OCI-M1 (cell line): ENCODE measurements at places on chromosomes 6 and 20.

- peak; percentile 21 for DNase-seq
Measured at GRCh38 chr6:49333345-49334125, 129.5 kb downstream of the MMUT start.

- DNase-seq, result no peak
Measured at GRCh38 chr20:58716476-58717277, 24.1 kb downstream of the NPEPL1 start.

DNA sequence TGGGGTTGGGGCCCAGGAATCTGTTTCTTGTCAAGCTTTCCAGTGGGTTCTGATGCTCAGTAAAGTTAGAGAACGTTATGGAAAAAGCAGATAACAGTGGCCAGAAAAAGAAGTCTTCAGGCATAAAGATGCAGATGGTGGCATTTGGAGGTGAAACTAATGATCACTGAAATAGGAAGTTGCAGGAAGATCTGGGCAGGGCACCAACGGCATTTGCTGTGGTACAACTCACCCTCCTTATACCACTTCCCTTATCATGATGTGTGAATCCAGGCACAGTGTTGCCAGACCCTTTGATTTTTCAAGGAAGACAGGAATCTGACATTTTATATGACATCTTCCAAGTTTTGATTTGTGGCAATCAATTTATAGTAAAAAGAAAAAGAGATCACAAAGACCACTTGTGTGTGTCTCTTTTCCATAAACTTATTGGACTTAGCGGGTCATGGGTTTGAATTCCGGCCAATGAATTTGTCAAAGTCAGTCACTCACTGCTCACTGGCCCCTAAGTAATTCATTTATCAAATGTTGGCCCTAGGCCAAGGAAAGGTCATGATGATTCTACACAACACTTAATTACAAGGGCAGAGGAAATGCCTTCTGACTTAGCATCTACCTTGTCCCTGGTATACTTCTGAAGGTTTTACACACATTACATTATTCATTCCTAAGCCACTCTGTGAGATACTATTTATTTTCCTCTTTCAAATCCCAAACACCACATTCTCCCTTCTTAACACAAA is 37.6 kb downstream of the LAMP5 start:
- no peak for DNase-seq

DNA sequence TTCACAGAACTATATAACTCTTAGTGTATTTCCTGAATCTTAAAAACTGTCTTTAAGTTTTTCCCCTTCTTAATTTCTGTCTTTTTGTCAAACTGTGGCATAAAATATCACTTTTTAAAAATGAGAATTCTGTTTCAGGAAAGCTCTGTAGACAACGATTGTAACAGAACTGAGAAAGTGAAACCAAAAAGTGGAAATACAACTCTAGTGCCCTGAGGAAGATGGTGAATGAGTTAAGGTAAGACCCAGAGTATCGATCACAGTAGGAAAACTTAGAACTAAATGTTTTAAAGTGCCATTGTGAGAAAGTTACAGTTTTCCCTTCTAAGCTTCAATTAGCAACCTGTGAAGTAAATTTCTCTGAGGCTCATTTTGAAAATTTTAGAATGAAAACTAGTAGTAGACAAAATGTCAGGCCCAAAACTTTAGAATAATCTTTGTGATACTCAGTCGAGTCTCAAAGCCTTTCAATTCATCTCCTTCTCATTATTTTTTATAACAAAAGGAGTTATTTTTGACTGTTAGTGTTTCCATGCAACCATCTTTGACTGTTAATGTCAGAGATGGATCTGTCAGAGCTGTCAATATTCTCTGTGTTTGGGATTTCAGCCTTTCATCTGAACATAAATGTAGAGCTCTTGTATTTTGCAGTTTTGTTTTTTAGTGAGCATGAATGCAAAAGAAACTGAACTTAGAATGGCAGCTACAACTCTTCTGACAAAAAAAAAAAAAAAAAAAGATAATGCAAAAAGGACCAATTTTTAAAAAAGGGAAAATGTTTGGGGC is 19.0 kb upstream of the TRDN start:
- DNase-seq, result peak; percentile 86

DNA sequence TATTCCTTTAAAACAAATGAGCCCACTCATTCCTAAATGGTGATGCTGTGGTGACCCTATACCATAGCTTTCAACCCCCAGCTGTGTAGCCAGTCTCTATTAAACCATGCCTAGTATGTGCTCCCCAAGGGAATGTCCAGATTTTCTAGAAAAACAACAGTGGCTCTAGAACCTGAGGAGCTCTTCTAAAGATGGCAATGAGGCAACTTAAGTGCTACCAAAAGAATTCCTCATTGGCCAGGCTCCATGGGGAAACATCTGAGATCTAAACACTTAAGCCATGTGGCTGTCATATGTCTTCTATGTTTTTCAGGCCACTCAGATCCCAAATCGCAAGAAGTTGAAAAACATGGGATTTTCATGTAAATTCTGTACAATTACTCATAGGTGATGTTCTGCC is 191.0 kb downstream of the TPBG start:
- DNase-seq, result no peak

- DNase-seq, result peak; percentile 64
Measured at GRCh38 chr20:46681032-46681854, 8.0 kb downstream of the TP53RK start.

DNA sequence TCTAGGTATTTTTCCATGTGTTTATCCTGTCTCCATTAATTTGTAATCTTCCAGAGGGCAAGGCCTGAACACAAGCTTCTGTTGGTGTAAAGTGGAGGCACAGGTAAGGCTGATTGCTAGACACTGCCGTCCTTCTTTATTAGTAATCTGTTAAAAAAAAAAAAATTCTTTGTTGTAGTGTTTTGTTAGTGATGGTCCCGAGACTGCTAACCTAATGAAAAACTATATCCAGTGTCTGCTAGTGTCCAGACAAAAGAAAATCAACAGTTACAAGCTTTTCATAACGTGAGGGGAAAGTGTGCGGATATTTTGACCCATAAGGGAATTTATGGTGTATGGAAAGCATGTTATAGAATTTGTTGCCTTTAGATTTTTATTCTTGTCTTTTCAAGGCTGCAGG is 4.2 kb upstream of the HIVEP1 start:
- no peak for DNase-seq

DNA sequence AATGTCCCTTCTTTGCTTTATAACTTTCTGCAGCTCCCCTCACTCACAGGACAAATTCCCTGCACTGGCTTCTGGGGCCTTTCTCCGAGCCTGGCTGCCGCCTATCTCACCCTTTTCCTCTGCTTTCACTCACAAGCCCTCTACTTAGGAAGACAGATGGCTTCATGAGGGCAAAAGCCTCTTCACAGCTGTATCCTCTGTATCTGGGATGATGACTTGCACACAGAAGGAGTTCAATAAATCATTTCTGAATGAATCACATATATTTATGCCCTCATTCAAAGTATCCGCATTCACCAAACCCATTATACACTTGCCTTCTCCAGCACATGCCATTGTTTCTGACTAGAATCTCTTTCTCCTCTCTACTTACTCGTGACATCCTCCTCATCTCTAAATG is 159.0 kb upstream of the RIPOR2 start:
- DNase-seq, result no peak

DNA sequence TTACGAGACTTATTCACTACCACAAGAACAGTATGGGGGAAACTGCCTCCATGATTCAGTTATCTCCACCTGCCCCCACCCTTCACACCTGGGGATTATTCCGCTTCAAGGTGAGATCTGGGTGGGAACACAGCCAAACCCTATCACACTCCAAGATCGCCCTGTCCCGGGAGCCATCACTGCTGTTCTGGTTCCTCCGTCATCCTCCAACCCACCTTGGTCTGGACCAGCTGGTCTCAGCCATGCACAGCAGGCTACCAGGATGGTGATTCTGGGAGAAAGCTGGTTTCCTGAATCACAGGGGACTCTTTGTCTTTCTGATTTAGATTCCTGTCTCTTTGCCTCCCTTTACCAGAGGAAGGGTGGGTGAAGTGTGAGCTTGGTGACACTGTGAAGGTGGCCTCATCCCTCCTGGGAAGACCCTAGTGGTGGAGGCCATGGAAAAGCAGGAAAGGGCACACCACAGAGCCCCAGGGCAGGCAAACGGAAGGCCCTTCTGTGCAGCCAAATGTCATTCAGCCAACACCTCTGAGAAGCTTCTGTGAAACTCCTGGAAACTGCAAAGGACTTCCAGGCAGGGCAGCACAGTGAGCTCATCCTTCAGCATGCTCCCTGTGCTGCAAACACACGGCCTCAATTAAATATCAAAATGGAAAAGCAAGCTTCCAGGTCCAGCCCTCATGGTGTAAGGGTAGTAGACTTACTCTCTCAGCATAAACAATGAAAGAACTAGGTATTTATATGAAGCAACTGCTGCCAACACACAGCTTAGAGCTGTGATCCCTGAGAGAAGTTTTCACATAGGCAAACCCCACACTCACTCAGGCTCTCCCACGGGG is 169.8 kb downstream of the ANKRD60 start:
- no peak for DNase-seq

GRCh38 chr6:47453372-47453936 is 24.1 kb upstream of the CD2AP start:
- no peak for DNase-seq

- peak; percentile 97 for DNase-seq
Measured at GRCh38 chr6:52286798-52287432, 2.4 kb upstream of the MCM3 start.

DNA sequence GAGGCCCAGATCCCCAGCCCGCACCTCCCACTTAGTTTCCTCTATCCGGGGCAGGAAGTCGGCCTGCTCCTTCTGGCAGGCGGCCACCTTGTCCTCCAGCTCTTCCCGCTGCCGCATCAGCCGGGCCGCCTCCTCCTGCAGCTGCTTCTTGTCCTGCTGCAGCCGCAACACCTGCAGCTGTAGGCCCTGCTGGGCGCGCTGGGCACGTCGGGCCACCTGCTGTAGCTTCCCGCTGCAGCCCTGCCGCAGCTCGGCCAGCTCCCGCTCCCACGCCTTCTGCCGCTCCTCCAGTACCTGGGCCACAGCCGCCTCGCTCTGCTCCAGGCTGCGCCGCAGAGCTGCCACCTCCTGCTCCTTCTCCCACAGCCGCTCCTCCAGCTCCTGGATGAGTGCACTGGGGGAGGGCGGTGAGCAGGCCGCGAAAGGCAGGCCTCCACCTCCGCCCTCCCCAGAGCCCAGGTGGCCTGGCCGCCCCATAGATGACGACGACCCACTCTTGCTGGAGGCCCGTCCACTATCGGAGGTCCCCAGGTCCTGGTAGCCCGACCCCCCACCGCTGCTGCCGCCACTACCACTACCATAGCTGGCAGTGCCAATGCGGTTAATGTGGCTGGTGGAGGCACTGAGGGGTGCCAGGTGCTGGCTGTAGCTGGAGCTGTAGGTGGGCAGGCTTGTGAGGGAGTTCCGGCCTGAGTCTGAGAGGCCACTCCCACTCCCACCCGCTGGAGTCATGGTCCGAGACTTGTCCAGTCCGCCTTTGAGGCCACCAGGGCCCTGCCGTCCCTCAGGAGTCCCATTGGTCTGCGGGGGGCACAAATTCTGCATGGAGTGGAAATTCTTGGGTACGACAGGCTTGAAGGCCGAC is 6.0 kb upstream of the FASTKD5 start:
- no peak for DNase-seq

- no peak for DNase-seq
Measured at GRCh38 chr20:32967961-32968457, 36.2 kb downstream of the SUN5 start.

DNA sequence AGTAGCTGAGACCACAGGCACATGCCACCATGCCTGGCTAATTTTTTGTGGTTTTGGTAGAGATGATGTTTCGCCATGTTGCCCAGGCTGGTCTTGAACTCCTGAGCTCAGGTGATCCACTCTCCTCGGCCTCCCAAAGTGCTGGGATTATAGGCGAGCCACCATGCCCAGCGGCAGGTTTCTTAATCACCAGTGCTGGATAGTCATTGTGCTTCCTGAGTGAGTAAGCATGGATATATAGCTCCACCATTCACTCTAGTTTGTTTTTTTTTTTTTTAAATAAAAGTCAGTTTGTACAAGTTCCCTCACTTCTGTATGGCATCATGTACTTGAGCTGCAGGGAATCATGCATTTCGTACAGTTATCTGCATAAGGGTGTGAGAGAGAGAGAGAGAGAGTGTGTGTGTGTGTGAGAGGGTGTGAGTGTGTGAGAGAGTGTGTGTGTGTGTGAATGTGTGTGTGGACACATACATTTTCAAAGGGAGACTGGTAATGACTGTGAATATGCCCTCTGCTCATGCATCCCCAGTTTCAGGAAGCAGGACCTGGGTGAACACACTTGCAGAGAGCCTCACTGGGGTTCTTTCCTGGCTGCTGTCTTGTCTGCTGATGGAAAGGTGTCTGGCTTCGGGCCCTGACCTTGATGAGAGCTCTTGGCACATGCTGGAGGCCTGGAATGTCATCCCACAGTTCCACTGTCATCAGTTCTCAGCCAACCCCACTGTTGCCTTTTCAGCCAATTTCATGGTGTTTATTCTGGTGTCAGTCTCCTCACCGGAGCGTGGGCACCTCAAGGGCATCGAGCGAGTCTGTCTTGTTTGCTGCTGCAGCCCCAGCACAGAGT is 65.0 kb upstream of the XRN2 start:
- no peak for DNase-seq

DNA sequence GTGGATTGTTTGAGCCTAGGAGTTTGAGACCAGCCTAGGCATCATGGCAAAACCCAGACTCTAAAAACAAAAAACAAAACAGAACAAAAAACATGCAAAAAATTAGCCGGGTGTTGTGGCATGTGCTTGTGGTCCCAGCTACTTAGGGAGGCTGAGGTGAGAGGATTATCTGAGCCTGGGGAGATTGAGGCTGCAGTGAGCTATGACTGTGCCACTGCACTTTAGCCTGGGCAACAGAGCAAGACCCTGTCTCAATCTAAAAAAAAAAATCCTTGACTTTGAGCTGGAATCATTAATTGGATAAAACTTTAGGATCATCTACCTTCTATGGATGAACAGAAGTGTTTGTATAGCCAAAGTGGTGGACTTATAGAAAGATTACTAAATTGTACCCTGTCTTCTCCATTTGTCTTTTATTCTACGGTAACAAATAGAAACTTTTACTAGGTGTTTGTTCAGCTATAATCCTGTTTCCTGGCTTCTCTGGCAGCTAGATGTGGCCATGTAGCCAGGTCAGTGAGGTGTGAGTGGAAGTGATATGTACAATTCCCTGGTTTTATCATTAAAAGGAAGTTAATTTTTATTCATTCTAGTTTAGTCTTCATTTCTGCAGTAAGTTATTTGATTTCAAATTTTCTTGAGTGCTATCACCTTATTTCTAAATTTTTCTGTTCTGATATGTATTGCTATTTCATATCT is 108.3 kb upstream of the RNF24 start:
- no peak for DNase-seq

- no peak for DNase-seq
Measured at GRCh38 chr6:119240257-119241110, 109.1 kb downstream of the MAN1A1 start.
